Activated CD4-positive, alpha-beta T cell treated with anti-CD3 and anti-CD28 coated beads, Interleukin-10, Interleukin-2, amounts not matched to agents 100 ng/mL and 50 ng/mL, durations not matched to agents 16 hours and 8 hours (primary cell): ENCODE measurements at places on chromosomes 11 and 22.

GRCh38 chr11:35237860-35238715, 99.1 kb downstream of the CD44 start:
- DNase-seq = peak; percentile 80

- no peak for DNase-seq
These were observed 7.2 kb downstream of the LYVE1 start for GRCh38 chr11:10561043-10561818.

DNA sequence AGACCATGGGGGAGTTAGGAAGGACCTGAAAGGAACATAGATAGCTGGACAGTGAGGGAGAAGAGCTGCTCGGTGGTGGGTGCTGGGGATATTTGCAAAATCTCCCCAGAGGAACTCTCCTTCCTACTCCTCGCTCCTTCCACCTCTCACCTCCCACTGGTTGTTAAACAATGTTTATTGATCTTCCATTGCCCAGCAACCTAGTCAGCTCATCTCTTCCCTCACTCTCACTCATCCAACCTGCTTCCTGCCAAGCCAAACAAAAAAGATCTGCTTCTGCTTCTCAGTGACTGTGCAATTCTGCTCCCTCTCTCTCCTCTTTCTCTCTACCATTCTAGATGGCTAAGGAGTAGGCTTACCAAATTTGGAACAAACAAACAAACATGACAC, 115.0 kb downstream of the SLC1A2 start:
- no peak for DNase-seq

DNA sequence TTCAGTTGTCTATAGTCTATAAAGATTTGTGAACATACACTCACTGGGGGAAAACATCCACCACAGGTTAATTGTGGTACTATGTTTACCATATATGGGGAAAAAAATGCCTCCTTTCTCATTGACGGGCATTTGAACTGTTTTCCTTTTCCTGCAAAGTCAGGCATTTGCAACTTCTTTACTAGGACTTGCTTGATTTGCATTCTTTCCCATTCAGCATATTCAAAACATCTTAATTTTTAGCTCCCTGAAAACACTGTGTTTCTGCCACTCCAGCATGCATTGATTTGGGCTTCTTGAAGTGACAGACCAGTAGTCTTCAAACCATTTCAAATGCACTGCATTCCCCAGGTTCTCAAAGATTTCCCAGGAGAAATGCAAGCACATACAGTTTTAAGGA, 67.6 kb downstream of the INSC start:
- no peak for DNase-seq

DNA sequence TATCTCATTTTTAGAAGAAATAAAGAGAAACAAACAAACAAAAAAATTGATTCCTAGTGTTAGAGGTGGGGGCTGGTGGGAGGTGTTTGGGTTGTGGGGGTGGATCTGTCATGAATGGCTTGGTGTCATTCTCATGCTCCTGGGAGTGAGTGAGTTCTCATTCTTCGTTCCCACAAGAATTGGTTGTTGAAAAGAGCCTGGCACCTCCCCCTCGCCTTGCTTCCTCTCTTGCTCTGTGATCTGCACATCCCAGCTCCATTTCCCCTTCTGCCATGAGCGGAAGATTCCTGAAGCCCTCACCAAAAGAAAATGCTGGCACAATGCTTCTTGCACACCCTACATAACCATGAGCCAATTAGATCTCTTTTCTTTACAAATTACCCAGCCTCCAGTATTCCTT, 277.8 kb downstream of the ST3GAL4 start:
- no peak for DNase-seq

- DNase-seq = no peak
These were observed 793.3 kb upstream of the ARHGAP42 start for GRCh38 chr11:99893811-99894210.

GRCh38 chr11:15845261-15845660, 511.1 kb downstream of the SOX6 start:
- DNase-seq = no peak

GRCh38 chr11:38460896-38461295, 1862.9 kb upstream of the RAG2 start:
- DNase-seq = no peak

DNA sequence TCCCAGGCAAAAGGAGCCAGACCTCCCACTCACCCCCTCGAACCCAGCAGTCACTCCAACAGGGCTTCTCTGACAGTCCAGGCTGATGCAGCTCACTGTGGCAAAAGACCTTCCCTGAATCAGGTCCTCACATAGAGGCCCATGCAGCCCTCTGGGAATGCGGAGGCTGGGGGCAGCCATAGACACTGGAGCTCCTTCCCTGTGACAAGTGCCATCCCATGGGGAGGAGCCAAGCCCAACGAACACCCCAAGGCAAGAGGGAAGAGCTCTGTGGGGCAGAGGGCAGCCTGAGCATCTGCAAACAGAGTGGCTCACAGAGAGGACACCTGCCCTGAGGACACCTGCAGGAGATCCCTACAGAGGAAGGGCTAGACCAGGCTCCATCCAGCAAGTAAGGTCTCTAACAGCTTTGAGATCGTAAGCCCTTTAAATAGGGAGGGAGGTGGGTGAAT, at the start of gene LINC01488:
TSS of gene LINC01488 (plus strand) at position 271 of the 452 bp plus-strand sequence.
- DNase-seq = no peak

- no peak for DNase-seq
These were observed 1726.1 kb upstream of the RAG2 start for GRCh38 chr11:38323961-38324761.

DNA sequence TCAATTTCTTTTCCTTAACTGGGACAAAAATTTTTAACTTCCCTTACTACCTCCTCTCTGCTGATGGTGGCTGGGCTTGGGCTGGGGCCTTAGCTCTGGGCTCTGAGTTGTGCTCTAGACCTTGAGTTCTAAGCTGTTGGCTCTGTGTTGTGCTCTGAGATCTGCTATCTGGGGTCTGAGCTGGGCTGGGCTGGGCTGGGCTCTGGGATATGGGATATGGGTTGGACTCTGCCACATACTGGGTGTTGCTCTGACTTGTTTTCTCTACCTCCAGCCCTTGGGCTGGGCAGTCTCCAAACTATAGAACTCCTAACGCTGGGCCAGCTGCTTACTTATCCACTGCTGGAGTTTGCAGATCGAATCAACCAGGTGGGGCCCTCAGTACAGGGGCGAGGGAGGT, 41.9 kb downstream of the DNHD1 start:
- DNase-seq = no peak

DNA sequence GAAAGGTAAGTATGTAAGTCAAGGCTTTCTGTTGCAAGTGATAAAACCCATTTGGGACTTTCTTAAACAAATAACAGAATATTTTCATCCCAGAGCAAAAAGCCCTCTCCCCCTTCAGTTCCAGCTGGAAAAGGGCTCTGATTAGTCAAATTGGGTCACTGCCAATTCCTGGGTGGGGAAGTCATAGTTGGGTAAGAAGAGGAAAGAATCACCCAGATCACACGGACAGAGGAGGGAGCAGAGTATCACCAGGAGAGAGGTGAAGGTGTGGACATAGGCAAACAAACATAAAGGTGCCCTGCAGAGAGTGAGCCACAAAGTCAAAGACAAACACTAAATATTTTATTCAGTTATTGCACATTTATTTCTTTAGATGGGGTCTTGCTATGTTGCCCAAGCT, 36.3 kb upstream of the SORL1 start:
- no peak for DNase-seq

GRCh38 chr11:82718821-82719220, 14.8 kb downstream of the FAM181B start:
- DNase-seq = no peak

- no peak for DNase-seq
These were observed 23.8 kb downstream of the PACSIN2 start for GRCh38 chr22:42991010-42991651.

GRCh38 chr11:83521647-83522596, 235.8 kb upstream of the CCDC90B start:
- DNase-seq = no peak

DNA sequence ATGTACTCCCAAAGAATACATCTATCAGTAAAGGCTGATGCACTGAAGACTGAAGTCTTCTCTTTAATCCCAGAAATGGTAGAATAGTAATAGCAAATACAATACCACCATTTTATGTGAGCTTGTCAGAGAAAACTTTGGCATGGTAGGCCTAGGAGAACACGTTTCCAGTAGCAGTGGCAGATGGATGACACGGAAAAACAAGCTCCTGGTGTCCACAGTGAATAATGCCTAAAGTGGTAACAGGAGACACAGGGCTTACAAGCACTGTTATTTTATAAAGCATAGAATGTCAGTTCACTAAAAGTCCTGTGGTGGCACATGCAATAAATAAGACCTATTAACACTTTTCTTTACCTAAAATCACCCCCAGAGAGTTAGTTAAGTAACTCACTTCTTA, 277.6 kb downstream of the TTC28 start:
- DNase-seq = no peak

- DNase-seq = no peak
These were observed 46.3 kb upstream of the GRK3 start for GRCh38 chr22:25518000-25518663.

- no peak for DNase-seq
These were observed 81.6 kb upstream of the SORL1-AS1 start for GRCh38 chr11:121534131-121535093.

DNA sequence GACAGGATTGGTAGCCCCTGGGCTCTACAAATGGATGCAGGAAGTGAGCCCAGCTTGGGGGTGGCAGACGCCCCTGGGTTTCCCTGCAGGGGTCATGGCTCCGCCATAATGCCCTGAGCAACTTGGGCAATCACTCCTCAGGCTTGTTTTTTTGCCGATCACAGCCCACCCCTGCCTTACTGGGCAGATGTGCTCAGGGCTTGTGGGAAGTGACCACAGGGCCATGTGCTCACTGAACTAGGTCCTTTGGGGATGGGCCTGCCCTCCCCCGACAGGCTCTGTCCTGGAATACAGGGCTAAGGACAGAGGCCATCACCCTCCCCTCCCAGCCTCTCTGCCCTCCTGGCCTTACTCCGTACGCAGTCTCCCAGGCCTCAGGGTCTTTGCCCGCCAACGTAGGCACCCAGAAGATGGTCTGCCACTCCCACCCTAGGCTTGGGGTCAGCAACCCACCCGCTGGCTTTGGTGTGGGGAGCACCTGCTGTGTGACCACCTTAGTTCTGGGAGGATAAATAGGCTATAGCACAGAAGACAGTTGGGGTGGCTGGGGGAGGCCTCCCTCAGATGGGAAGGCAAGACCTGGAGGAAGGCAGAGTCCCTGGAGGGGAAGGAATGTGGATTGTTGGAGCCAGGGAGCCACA, 3.8 kb downstream of the RPLP2 start:
- DNase-seq = no peak

DNA sequence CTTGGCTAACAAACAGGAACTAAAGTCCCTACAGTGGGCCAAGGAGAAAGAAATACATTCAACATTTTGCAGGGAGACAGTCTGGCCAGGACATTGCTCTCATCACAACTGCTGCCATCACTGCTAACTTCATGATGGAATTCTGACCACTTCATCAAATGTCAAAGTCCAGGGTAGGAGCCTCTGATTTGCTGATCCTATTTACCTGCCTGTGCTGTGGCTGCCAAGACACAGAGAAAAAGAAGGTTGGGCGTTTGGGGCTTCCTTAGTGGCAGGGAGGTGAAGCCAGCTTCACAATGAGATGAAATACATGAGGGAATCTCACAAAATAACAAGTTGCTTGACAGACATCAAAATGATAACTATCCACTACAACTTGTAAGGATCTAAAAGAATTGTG, 343.9 kb upstream of the CADM1 start:
- DNase-seq = no peak

DNA sequence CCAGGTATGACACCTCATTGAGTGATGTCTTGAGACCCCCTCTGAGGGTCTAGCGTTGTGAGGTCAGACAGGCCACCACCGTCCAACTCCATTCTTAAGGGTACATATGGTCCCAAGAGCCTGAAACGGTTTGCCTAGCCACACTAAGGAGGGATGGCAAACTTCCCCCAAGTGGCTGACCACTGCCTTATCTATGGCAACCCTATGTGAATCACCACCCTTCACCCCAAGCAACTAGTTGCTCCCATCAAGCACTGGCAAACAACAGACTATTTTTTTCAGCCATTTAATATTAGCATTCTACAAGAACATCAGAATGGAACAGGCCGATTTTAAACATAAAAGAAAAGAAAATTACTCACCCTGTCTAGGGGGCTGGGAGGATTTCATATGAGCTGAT, 22.8 kb downstream of the THOC5 start:
- DNase-seq = no peak

GRCh38 chr11:128694618-128695481, 978 bp downstream of the FLI1 start:
- peak; percentile 45 for DNase-seq

GRCh38 chr11:120142441-120143100, 4.7 kb upstream of the TRIM29 start:
- no peak for DNase-seq

- no peak for DNase-seq
These were observed 26.9 kb upstream of the HTR3A start for GRCh38 chr11:113947994-113948393.

DNA sequence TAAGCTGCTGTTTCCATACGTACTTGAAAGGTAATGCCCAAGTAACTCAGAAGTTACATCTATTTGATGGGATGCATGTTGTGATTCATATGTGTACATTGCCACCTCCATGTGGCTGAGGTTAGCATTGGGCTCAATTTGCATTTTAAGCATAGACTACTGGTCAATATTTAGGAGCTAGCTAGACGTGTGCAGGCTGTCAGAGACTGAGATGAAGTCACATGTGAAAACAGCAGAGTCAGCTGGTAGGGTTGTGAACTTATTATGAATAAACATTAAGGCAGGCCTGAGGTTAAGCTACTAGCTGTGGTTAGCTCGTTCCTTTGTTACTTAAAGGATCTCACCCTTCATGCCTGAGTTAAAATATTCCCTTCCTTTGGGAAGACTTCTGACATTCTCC, 114.5 kb upstream of the MTNR1B start:
- DNase-seq = no peak

DNA sequence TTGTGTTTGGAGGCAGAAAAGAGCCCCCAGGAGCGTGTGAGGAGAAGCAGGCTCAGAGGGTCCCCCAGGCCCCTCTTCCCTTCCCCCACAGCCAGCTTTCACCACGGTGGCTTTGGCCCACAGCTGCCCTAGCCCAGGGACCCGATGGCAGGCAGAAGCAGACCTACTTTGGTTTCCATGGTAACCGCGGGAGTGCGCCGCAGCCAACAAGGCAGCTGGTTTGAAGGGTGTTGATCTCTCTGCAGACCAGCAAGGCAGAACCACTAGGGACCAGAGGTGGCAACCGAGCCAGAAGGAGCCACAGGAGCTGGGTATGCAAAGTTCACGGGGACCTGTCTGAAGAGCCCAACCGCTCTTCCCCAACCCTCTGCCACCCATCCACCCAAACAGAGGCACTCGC, 69.4 kb downstream of the BUD13 start:
- no peak for DNase-seq
